ENCODE measurements at places on chromosomes 6 and 20.

DNA sequence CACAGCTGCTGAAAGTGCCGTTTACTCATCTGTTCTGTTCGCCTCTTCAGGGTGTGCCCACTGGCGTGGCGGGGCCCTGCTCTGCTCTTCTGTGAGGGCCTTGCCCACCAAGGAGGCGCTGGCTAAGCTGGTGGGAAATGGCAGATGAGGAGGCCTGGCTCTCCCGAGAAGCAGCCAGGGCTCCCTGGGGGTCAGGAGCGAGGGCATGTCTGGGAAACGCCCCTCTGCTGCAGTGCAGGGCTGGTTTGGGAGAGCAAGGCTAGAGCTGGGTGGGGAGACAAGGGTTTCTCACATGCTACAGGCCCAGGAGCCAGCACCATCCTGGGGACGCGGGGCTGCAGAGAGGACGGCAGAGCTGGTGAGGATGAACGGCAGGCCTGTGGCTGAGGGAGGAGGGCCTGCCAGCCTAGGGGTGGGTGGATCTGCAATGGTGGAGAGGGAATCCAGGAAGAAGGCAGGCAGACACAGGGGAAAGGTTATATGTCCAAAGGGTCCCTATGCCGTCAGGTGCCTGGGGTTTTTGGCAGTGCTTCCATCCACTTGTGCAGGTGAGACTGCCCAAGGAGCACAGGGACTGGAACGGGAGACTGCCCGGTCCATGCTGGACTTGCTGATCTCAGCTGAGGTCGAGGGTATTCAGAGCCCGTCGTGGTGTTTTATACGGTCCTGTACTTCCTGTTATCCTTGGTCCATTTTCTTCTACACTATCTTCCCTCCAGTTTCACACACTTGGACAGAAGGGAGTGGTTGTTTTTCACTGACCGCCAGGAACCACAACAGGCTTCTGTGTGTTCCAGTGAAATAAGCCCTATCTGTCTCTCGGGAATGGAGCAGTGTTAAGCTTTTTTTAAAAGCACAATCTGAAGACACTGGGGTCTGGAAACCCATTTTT is 119.2 kb downstream of the SYCP2 start:
- DNase-seq: no peak

DNA sequence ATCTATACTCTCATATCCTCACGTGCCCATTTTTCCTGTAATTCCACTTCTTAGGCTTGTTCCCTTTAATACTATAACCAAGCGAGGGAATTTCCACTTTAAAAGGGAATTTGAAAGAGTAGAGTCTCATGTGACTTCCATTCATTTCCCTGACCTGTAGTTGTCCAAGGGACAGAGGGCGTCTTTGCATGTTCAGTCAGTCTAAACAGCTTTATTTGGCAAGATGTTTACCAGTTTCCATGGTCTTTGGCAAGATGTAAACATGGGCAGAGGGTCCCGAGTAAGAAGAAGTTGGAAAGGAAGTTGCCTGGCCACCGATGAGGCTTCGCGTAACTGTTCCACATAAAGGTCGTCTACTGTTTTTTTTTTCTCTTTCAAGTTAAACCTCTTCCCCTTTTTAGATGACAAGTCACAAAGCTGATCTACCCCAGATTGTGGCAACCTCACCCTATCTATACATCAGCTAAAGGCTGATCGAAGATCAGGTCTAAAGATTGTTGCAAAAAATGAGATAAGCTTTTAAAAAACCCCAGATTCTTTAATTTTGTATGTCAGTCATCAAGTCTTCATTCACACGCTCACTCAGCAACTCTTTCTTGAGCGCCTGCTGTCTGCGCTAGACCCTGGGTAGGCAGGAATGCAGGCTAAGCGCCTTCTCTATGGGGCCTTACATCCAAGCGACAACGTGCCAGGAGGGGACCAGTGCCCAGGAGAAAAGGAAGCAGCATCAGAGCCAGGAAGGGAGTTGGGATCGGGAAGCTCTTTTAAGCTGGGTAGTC is 31.7 kb upstream of the CCR6 start:
- DNase-seq: no peak

DNA sequence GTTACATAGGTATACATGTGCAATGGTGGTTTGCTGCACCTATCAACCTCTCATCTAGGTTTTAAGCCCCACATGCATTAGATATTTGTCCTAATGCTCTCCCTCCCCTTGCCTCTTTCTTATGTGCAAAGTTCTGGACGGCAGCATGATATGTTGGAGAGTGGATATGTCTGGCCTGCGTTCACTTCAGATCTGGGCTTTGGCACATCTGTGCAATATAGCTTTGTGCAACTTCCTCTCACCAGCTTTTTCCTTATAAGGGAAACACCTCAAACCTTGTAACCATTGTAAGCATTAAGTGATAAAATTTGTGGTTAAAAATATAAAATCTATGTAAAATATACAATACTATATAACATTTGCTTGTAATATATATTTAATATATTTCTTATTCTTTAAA is 288.0 kb downstream of the PHACTR1 start:
- no peak for DNase-seq

DNA sequence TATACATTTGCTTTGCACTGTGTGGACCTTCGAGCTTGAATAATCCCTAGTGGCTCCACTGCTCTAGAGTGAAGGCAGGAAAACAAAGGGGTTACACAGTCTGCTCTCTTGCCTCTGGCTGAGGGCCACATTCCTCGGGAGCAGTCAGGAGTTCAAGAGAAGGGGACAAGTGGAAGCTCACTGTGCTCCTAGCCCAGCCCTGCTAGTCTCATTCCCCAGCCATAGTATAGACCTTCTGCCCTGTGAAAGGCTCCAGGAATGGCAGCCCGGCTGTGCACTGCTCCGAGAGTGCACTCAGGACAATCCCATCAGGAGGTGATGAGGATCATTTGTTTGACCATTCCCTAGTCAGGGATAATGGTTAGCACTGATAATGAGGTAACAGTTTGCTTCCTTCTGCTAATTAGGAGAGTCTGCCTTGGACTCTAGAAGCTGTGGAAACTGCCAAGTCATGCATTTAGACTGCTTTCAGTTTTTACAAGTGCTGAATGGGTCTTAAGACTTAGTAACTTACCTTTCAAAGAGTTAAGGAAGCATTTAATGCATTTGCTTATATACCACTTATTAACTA is 8.5 kb downstream of the IYD start:
- DNase-seq: no peak

DNA sequence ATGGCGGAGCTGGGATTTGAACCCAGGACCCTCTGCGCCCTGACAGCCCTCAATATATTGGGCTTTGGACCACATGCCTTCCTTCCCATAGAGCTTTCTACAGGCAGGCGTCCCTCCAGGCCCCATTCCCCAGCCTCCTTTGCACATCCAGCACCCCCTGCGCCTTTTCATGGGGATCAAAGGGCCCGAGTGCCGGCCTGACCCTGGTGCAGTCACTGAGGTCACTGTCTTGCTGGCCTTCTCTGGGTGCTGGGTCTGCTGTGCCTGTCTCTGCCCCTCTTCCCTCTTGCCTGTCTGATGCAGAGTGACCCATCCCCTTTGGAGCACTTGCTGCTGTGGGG is 1.7 kb downstream of the OPRL1 start:
- DNase-seq: no peak

DNA sequence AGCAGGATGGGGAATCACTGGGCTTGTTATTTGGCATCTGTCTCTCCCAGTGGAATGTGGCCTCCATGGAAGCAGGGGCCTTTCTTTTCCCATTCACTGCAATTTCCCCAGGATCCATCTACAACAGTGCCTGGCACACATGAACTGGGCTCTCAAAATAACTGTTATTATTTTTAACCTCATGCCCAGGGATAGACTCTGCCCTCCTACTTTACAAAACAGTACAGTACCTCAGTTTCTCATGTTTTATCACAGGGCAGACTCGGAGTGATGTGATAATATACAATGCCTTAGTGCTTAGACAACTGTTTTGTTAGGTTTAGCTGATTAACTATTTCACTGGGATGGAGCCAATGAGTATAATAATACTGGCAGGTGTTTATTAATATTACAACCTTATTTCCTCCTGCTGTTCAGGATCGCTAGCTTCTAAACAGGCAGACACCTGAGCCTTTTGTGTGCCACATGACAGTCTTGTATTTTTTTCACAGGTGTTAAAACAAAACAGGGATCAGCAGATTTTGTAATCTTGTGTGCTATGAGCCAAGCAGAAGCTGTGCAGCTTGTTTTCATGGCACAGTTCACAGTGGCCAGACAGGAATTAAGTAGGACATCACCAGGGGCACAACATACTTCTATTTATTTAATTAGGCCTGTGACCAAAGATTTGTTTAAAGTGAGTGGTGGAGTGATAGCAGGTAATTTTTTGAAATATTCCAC is 157.7 kb upstream of the EYA4 start:
- DNase-seq: no peak

DNA sequence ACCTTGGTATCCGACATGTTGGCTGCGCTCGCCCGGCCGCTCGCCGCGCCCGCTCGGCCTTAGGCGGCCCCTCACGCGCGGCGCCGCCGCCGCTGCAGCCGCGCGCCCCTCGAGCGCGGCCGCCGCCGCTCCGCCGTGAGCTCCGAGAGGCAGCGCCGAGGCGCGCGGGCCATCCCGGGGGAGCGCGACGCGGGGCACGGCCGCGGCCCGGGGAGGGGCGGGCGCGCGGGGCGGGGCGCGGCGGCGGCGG is at the start of gene KIF13A:
KIF13A (minus strand) TSS at position 189 of the 250 bp plus-strand sequence; CDS start at position 17, 172 bp downstream.
- DNase-seq: no peak

All from cerebellar nuclear complex (tissue), 1 donor.